DMS53 (cell line): ENCODE measurements at places on chromosomes 5 and 9.
A peak's percentile ranks its signal among the peaks of the same experiment; 100 is the strongest.

GRCh38 chr5:35430381-35431162 lies 187.1 kb upstream of the SPEF2 start:
- DNase-seq: peak; percentile 23

- no peak for DNase-seq
These were observed 25.6 kb downstream of the SLC6A3 start for GRCh38 chr5:1419476-1420210.

GRCh38 chr9:121598965-121599871 lies 52.2 kb upstream of the DAB2IP start:
- peak; percentile 81 for DNase-seq

DNA sequence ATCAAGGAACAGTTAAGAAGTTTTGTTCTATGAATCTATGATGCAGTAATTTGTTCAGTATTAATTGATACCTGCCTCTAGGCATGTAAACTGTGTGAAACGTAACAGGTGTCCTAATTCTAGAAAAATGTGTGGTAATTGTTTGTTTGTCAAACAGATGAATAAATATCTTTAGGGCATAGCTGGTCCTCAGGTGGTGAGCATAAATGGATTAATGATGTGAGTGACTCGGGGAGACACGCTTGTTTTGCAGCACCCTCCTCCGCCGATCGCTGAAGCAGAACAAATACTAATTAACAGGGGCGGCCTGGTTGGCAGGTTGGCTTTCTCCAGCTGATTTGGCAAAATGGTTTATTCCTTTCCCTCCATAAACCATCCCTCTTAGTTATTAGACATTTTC lies 88.8 kb downstream of the TLE4 start:
- no peak for DNase-seq

DNA sequence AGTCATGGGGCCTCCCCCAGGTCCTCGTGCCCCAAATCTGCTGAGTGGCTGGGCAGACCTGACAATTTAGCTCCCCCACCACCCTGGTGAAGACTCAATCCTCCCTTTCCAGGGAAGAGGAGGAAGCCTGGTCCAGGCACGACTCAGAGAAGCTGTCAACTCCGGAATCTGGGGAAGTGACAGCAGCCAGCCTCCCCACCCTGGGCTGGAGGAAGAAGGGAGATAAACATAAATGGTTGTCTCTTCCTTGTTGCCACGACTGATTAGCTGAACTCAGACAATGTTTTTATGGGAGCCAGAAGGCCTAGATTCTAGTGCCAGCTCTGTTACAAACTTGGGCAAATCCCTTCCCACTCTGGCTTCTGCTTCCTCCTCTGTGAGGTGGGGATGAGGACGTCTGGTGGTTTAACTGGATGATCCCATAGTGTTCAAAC lies 15.4 kb downstream of the CCDC69 start:
- no peak for DNase-seq

GRCh38 chr5:80239680-80240367 lies 16.0 kb downstream of the SERINC5 start:
- no peak for DNase-seq

GRCh38 chr9:25684321-25684720 lies 6.1 kb upstream of the TUSC1 start:
- no peak for DNase-seq
